ENCODE measurements at places on chromosomes 3 and 15. TPM values are rescaled to one million over a fixed set of nuclear protein-coding genes. Genes with fewer than 3 reads are reported as not detected.

The FANCD2OS gene
- not detected for polyA plus RNA-seq

The RARRES1 gene
- 8.5 TPM for polyA plus RNA-seq

The TMEM108 gene
- polyA plus RNA-seq: not detected

The MUC20 gene
- polyA plus RNA-seq: 0.87 TPM

The CLEC3B gene
- polyA plus RNA-seq: not detected

The CCR3 gene
- polyA plus RNA-seq: not detected

The PCBP4 gene
- polyA plus RNA-seq: 11.5 TPM

The MASP1 gene
- polyA plus RNA-seq: not detected

The CHDH gene
- polyA plus RNA-seq: 2.8 TPM

The CHRFAM7A gene
- 6.6 TPM for polyA plus RNA-seq

The CLSTN2 gene
- polyA plus RNA-seq: 0.03 TPM

The CMSS1 gene
- 66.6 TPM for polyA plus RNA-seq

The SLC51A gene
- not detected for polyA plus RNA-seq

The GHRL gene
- not detected for polyA plus RNA-seq

The CYP1A2 gene
- not detected for polyA plus RNA-seq

The CHRD gene
- polyA plus RNA-seq: 0.13 TPM

The CFAP91 gene
- polyA plus RNA-seq: 0.52 TPM

The NR1I2 gene
- polyA plus RNA-seq: not detected

The ITIH3 gene
- polyA plus RNA-seq: 0.04 TPM

The CCDC54 gene
- polyA plus RNA-seq: not detected

The MEX3B gene
- 4.2 TPM for polyA plus RNA-seq

The CNTN4 gene
- not detected for polyA plus RNA-seq

The ARNT2 gene
- 10.1 TPM for polyA plus RNA-seq

The OR5K2 gene
- polyA plus RNA-seq: not detected

The SLC15A2 gene
- 0.18 TPM for polyA plus RNA-seq

The BMF gene
- polyA plus RNA-seq: 1.6 TPM

The GP5 gene
- not detected for polyA plus RNA-seq

The PLSCR5 gene
- not detected for polyA plus RNA-seq

The FHIT gene
- 2.8 TPM for polyA plus RNA-seq

The CCK gene
- polyA plus RNA-seq: 0.51 TPM

The ITGB5 gene
- polyA plus RNA-seq: 174 TPM

The SERPINI2 gene
- polyA plus RNA-seq: not detected
